Smooth muscle cell of trachea (primary cell): ENCODE measurements at places on chromosomes 2 and 18. TPM values are rescaled to one million over a fixed set of nuclear protein-coding genes. Genes with fewer than 3 reads are reported as not detected.

POTEI gene
- total RNA-seq, result under 0.01 TPM in 1 of 2 replicates, not detected in the other

PLA2R1 gene
- total RNA-seq, result 14.1 and 16.5 TPM in 2 replicates

TRPM8 gene
- 0.29 and 0.50 TPM in 2 replicates for total RNA-seq

GYPC gene
- total RNA-seq, result 71.0 and 112 TPM in 2 replicates

ABCG5 gene
- total RNA-seq, result not detected in 2 replicates

STEAP3 gene
- total RNA-seq, result 25.6 and 34.6 TPM in 2 replicates

SPC25 gene
- total RNA-seq, result 14.1 TPM in 1 of 2 replicates, not detected in the other

DPYSL5 gene
- total RNA-seq, result under 0.01 TPM in 1 of 2 replicates, not detected in the other

SPIRE1 gene
- 20.7 and 35.4 TPM in 2 replicates for total RNA-seq

PLCL1 gene
- 1.6 and 1.7 TPM in 2 replicates for total RNA-seq

TEX44 gene
- not detected in 2 replicates for total RNA-seq

SLC1A4 gene
- 2.0 and 8.3 TPM in 2 replicates for total RNA-seq

TXNDC2 gene
- under 0.01 TPM in 2 replicates for total RNA-seq

PCARE gene
- not detected in 2 replicates for total RNA-seq

ESPNL gene
- 2.3 and 9.8 TPM in 2 replicates for total RNA-seq

MTCL1 gene
- total RNA-seq, result 37.8 and 80.1 TPM in 2 replicates

CDH20 gene
- not detected in 2 replicates for total RNA-seq

KLHL41 gene
- total RNA-seq, result 5.4 and 9.8 TPM in 2 replicates

RNU2-63P gene
- not detected in 2 replicates for total RNA-seq

CCDC150 gene
- total RNA-seq, result 3.6 and 11.3 TPM in 2 replicates

TMEM37 gene
- 0.44 and 1.5 TPM in 2 replicates for total RNA-seq

BBS5 gene
- 7.6 and 10.4 TPM in 2 replicates for total RNA-seq

ZAP70 gene
- total RNA-seq, result not detected in 2 replicates

PFN4 gene
- total RNA-seq, result 0.44 and 0.83 TPM in 2 replicates

GALNT3 gene
- total RNA-seq, result 0.33 and 0.58 TPM in 2 replicates

HDHD2 gene
- 16.0 and 16.2 TPM in 2 replicates for total RNA-seq

ATP8B1 gene
- 65.3 and 83.7 TPM in 2 replicates for total RNA-seq

TMEFF2 gene
- total RNA-seq, result 1.7 and 2.8 TPM in 2 replicates

SLC5A7 gene
- total RNA-seq, result not detected in 2 replicates

SUCLG1 gene
- total RNA-seq, result 68.1 and 83.7 TPM in 2 replicates

SIX3 gene
- not detected in 2 replicates for total RNA-seq

NETO1 gene
- 0.17 TPM in 1 of 2 replicates, not detected in the other for total RNA-seq

TPO gene
- not detected in 2 replicates for total RNA-seq

TWIST2 gene
- total RNA-seq, result 158 and 297 TPM in 2 replicates

LRRC30 gene
- total RNA-seq, result not detected in 2 replicates

RUFY4 gene
- total RNA-seq, result not detected in 2 replicates

PTGR3 gene
- 13.4 and 14.7 TPM in 2 replicates for total RNA-seq

TLX2 gene
- total RNA-seq, result 0.58 and 0.83 TPM in 2 replicates

EIF5B gene
- total RNA-seq, result 25.0 and 31.6 TPM in 2 replicates

UGT1A8 gene
- total RNA-seq, result not detected in 2 replicates

ANKAR gene
- total RNA-seq, result 6.1 and 8.1 TPM in 2 replicates

GALR1 gene
- total RNA-seq, result under 0.01 TPM in 1 of 2 replicates, not detected in the other

CYS1 gene
- 2.0 and 7.3 TPM in 2 replicates for total RNA-seq

FLACC1 gene
- total RNA-seq, result 1.3 and 2.0 TPM in 2 replicates

RTP5 gene
- total RNA-seq, result not detected in 2 replicates

IWS1 gene
- total RNA-seq, result 34.2 and 43.0 TPM in 2 replicates

MAP3K19 gene
- not detected in 2 replicates for total RNA-seq

TGFA gene
- total RNA-seq, result 0.73 TPM in 1 of 2 replicates, not detected in the other

RNF138 gene
- total RNA-seq, result 11.9 and 16.3 TPM in 2 replicates

PID1 gene
- total RNA-seq, result 21.1 and 26.1 TPM in 2 replicates

IL36B gene
- total RNA-seq, result not detected in 2 replicates

KLHL29 gene
- total RNA-seq, result 4.2 and 13.9 TPM in 2 replicates

FOXI3 gene
- not detected in 2 replicates for total RNA-seq

NFU1 gene
- total RNA-seq, result 30.8 and 66.6 TPM in 2 replicates
